ENCODE measurements at places on chromosomes 12 and 14.

DNA sequence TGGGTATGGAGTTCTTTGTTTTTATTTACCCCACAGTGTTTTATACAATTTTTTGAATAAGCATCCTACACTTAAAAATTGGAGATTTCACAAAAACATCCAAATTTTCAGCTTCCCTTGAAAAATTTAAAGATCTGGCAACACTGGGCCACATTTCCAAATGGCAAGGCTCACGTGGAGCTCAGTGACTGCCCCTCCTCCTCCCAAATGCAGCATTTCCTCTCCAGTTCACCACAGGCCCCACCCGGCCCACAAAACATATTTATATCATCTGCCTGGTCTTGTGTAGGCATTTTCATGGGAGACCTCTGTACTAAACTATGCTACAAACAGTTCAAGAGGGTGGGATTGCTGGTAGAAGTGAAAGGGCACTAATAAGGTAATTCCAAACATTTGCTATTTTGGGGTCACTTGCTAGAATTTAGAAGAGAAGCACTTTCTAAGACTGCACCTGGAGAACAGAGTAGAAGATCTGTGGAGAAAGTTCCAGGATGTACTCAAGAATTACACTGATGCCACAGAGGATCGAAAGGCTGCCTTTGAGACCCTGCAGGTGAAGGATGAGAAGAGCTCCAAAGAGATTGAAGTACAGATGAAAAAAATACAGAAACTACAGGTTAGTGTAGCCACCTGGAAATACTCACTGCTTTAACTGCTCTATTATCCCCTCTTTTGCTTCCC lies 7.3 kb downstream of the FKBP11 start:
- peak; percentile 37 for DNase-seq

DNA sequence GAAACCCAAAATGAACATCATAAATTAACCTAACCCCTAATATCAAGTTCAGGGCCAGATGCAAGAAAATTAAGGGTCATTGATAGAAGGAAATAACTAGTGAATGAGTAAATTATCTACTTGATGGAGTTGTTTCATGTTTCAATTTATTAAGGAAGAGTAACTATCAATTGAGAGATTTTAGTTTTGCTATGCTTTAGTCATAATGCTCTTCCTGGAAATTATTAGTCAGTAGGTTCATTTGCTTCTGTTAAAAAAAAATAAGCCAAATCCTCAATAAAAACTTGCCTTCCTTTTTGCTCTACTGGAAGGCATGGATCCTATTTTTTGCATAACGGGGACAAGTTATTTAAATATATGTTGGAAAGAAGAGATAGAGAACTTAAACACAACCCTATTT lies 59.0 kb upstream of the HIF1A start:
- DNase-seq = no peak

DNA sequence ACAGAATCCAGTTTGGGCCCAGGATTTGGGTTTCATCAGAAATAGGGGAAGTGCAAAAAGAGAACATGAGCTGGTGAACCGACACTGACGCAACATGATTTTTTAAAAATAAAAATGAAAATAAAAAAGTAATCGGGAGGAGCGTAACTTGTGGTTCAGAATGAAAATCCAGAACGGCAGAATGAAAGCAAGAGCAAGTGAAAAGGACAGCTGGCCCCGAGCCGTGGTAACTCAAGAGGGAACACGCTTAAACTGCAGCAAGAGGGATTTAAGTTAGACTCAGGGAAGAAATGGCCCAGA lies 1.6 kb downstream of the SLC6A12 start:
- DNase-seq = no peak

- no peak for DNase-seq
Measured at GRCh38 chr14:103773521-103773920, 57.9 kb downstream of the ZFYVE21 start.

DNA sequence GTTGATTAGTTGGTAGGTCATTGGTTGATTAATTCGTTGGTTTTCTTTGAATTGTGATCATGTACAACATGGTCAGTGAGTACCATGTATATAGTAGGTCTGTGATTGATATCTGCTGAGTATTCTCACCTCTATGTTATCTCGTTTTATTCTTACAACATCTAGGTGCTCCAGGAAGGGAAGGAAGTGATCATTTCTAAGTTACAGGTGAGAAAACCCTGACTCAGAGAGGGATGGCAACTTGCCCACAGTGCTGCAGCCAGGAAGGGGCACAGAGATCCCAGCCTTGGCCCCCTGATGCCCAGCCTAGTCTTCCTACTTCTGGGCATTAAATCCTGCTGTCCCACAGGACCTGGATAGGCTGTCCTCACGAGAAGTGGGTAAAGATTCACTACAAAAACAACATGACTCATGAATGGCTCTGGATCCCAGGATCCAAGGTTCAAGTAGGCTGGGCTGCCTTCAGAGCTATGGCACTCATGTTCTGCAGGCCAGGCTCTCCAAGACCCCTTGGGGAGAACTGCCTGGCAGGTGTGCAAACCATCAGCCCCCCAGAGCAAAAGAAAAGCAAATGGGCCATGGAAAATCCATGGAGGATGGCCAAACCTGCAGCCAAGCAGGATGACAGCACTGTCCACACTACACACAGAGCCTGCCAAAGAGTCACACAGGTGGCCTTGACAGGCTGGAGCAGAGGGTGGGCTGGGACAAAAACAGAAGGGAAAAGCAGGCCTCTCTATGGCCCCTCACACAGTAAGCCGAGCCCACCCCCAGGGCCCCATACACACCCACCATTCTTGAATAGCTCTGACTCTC lies 146.2 kb downstream of the BCL11B start:
- no peak for DNase-seq

DNA sequence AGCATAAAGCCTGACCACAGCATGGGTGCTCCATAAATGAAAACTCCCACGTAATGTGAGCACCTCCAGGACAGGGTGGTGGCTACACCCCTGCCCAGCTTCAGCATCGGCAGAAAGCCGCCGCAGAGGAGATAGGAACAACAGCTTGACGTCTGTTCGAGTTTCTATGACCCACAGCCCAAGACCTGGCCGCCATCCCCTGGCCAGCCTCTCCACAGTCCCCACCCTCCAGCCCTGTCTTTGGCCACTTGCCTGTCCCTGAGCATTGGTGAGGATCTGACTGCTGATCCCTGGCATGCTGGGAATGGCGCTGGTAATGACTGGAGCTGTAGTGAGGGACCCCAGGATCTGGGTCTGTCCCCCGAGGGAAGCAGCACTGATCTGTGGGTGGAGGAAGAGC lies 21.3 kb downstream of the POU6F1 start:
- DNase-seq = no peak

DNA sequence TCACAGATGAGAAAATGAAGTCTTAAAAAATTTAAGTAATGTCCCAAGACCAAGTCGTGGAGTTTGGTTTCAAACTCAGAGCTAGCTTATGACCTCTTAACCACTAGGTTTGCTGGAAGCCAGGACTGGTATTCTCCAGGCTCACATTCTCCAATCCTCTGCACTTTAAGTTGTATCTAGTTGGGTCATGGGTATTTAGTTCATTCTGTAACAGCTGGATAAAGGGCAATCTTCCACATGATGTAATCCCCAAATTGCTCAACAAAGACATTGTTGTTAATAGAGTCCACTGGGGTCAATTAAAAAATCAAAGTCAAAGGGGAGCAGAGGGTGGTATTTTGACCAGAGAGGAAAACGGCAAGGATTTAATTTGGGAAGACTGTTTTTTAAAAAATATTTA lies 17.8 kb upstream of the GAS2L3 start:
- DNase-seq = no peak

- no peak for DNase-seq
Measured at GRCh38 chr12:123942238-123942653, 30.4 kb downstream of the CCDC92 start.

- DNase-seq = no peak
Measured at GRCh38 chr12:128702371-128702770, 121.4 kb downstream of the SLC15A4 start.

- DNase-seq = no peak
Measured at GRCh38 chr12:44193281-44193680, 357.4 kb downstream of the TMEM117 start.

DNA sequence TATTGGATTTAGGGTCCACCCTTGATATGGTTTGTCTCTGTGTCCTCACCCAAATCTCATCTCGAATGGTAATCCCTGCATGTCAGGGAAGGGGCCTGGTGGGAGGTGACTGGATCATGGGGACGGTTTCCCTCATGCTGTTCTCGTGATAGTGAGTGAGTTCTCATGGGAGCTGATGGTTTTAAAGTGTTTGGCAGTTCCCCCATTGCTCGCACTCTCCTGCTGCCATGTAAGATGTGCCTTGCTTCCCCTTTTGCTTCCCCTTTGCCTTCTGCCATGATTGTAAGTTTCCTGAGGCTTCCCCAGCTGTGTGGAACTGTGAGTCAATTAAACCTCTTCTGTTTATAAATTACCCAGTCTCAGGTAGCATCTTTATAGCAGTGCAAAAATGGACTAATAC lies 118.3 kb downstream of the VRK1 start:
- DNase-seq = no peak

- DNase-seq = no peak
Measured at GRCh38 chr12:102958073-102958829, 777 bp downstream of the ASCL1 start.

DNA sequence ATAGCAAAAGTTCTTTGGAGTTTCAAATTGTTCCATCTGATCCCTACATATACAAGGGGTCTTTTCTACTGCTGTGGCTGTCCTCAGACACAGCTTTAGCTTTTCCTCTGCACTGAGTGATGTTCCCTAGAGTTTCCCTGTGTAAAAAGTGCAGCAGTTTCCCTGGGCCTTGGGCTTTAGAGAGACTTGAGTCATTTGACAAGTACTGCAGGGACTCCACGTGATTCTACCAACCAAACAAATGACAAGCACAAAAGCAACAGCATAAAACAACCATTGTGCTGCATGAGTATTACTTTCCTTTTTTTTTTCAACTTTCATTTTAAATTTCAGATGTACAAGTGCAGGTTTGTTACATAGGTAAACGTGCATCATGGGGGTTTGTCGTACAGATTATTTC lies 272.8 kb downstream of the PDZRN4 start:
- DNase-seq = no peak

DNA sequence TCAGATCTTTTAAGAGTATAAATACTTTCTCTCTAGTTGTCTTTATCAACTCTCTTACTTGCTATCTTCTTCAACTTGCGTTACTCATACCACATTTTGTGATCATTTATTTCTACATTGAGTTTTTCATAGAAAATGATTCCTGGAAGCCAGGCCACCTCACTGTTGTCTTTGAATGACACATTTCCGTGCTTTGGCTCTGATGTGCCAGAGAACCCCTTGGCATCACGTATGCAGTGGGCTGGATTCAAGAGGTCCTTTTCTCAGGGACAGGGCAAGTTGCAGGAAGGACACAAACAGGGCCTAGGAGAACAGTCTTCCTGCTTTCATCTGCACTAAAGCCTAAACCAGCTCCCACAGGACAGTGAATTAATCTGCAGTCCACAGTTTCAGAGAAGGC lies 70.3 kb upstream of the PYGL start:
- DNase-seq = no peak

GRCh38 chr14:68523989-68524725 lies 268.7 kb downstream of the ZFP36L1 start:
- no peak for DNase-seq
